IPS DF 6.9 (cell line): ENCODE measurements at places on chromosomes 5 and 9.

GRCh38 chr5:161305601-161306000 lies 240.9 kb downstream of the GABRB2 start:
- H3K36me3 ChIP-seq = no peaks in the 10 kb centered on the region
- DNase-seq = no peak
- no peaks in the 10 kb centered on the region for H3K4me1 ChIP-seq
- H3K27me3 ChIP-seq = no peaks in the 10 kb centered on the region

- H3K27me3 ChIP-seq = no peaks in the 10 kb centered on the region
- H3K4me1 ChIP-seq = no peaks in the 10 kb centered on the region
- H3K4me3 ChIP-seq = no peak overlapping the region
Measured at GRCh38 chr5:67725604-67726003, 490.0 kb upstream of the PIK3R1 start.

- DNase-seq = no peak
- no peaks in the 10 kb centered on the region for H3K27me3 ChIP-seq
- H3K4me1 ChIP-seq = peaks cover 2% of the 10 kb centered on the region; the same call in 1 of the 2 replicates
- no peak overlapping the region for H3K4me3 ChIP-seq
- H3K36me3 ChIP-seq = no peaks in the 10 kb centered on the region
Measured at GRCh38 chr5:131608597-131608996, 26.4 kb downstream of the RAPGEF6 start.

DNA sequence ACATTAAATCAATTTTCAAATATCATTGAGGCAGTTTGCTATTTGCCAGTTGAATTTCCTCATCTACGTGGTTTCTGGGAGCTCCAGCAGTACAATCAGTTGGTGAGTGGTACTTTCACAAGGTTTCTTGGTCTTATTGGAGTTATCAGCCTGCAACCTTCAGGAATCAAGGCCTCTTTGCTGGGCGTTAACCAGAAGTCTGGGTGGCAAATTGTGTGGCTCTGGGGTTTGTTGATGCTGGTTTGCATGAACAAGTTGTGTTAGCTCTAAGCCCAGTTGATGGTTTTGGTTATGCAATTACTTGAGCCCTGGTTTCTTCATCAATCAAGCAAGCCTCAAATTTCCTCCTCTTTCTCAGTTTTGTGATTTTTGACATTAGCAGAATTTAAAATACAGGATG lies 152.9 kb upstream of the ANKRD55 start:
- no peak overlapping the region for H3K27ac ChIP-seq
- no peak overlapping the region for H3K4me3 ChIP-seq
- no peaks in the 10 kb centered on the region for H3K36me3 ChIP-seq
- H3K4me1 ChIP-seq = no peaks in the 10 kb centered on the region
- no peak for DNase-seq
- H3K27me3 ChIP-seq = no peaks in the 10 kb centered on the region

DNA sequence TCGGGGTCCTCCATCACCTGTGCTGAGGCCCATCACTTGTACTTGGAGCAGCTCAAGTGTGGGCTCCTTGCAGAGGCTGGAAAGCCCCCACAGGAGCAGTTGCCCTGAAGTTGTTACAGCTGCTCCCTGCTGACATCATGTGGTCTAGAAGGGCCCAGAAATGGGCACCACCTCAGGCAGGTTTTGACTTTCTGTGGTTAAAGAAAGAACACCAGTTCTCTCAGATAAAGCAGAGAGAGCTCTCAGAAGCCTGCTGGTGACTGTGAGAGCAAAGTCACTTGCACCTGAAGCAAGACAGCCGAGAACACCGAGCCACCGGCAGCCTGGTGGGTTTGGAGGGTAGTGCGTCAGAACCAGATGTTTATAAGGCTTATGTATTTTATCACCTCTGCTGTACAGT lies 70.4 kb downstream of the MVB12B start:
- H3K4me1 ChIP-seq = no peaks in the 10 kb centered on the region; the same call in 1 of the 2 replicates
- H3K27me3 ChIP-seq = no peaks in the 10 kb centered on the region
- no peaks in the 10 kb centered on the region for H3K36me3 ChIP-seq
- no peak for DNase-seq
- H3K4me3 ChIP-seq = no peak overlapping the region

- no peak for DNase-seq
- H3K36me3 ChIP-seq = no peaks in the 10 kb centered on the region
- no peaks in the 10 kb centered on the region for H3K27me3 ChIP-seq
- no peak overlapping the region for H3K27ac ChIP-seq
Measured at GRCh38 chr9:27475057-27475595, 49.0 kb upstream of the IFNK start.

GRCh38 chr5:136221340-136221739 lies 28.4 kb upstream of the SMIM32 start:
- H3K4me1 ChIP-seq = no peaks in the 10 kb centered on the region
- no peaks in the 10 kb centered on the region for H3K27me3 ChIP-seq
- H3K4me3 ChIP-seq = no peak overlapping the region
- no peak overlapping the region for H3K27ac ChIP-seq

DNA sequence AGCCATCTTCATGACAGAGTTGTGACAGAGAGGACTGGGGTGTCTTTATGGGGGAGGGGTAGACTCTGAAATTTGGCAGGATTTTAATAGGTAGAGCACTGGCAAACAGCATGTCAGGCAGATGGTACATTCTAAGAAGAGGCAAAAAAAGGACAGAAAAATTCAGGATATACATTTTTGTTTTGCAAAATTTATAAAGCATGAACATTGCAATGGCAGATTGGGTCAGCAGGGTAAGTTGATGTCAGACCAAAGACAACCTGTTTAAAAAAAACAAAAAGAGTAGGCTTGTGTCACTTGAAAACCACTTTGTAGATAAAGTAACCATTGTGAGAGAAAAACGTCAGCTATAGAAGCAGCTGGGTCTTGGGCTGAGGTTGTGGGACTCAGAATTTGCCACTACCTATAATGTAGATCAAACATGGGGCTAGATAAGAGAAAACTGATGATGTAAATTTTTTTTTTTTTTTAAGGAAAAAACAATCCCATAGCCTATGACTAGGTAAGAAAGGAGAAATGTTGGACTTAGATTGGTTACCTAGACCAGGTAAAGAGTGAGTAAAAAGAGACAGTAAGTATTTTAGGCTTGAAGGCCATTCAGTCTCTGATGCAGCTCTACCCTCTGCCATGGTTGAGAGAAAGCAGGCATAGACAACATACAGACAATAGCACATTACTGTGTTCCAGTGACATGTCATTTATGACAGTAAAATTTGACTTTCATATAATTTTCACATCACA lies 8.3 kb downstream of the CAMK4 start:
- no peak overlapping the region for H3K4me3 ChIP-seq
- H3K27ac ChIP-seq = no peak overlapping the region
- no peak for DNase-seq
- H3K4me1 ChIP-seq = no peaks in the 10 kb centered on the region
- no peaks in the 10 kb centered on the region for H3K36me3 ChIP-seq

DNA sequence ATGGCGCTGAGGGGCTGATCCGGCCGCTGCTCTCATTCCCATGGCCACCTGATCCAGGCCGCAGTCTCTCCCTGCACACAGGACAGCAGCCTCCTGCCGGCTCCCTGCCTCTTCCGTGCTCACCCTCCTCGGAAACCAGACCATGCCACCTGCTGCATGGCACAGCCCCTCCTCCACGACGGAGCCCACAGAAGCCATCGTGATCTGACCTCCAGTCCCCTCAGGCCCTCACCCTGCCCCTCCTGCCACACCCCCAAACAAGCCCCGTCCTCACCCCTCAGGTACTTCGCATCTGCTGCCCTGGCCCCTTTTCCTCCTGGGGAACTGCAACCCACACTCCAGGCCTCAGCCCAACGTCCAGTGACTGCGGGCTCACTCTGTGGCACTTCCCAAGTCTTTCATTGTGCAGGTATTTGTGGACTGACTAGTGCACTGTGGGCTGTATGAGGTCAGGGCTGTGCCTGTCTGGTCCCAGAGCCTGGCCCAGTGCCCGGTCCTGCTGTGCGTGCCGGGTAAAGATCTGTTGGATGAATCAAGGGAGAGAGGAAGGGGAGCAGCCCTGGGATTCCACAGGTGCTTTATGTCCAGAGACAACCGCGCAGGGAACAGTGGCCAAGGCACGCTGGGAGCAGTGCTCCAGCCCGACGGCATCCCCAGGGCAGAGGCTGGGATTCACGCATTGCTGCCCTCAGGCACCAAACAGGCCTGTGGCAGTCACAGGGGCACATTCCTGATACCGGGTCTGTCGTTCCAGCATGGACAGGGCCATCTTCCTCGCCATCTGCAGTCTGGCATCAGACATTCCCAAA lies 86.1 kb downstream of the ADAMTS2 start:
- no peaks in the 10 kb centered on the region for H3K27me3 ChIP-seq
- no peak for DNase-seq
- no peak overlapping the region for H3K27ac ChIP-seq
- H3K4me3 ChIP-seq = no peak overlapping the region

- H3K27ac ChIP-seq = no peak overlapping the region
- H3K36me3 ChIP-seq = no peaks in the 10 kb centered on the region
- H3K4me3 ChIP-seq = no peak overlapping the region
- H3K27me3 ChIP-seq = no peaks in the 10 kb centered on the region
- no peak for DNase-seq
Measured at GRCh38 chr5:64682608-64683007, 7.7 kb upstream of the SHISAL2B start.

DNA sequence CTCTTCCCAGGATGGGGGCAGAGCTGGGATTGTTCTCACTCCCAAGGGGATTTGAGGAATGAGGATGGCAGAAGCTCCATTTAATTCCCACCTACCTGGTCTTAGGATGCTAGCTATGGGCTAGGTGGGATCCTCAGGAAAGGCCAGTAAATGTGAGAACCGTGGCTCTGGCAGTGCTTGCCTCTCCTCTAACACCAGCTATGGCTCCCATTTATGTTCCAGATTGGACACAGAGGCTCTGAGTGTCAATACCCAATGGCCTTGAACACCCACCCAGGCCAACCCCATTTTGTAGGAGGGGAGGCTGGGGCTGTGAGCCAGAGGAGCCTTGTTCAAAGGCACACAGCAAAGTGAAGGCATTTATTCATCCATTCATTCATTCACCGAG lies 10.2 kb upstream of the DAB2IP start:
- no peaks in the 10 kb centered on the region for H3K27me3 ChIP-seq
- H3K4me1 ChIP-seq = no peaks in the 10 kb centered on the region
- DNase-seq = no peak
- no peaks in the 10 kb centered on the region for H3K36me3 ChIP-seq
- no peak overlapping the region for H3K27ac ChIP-seq

GRCh38 chr5:23684103-23684502 lies 176.7 kb downstream of the PRDM9 start:
- H3K27me3 ChIP-seq = no peaks in the 10 kb centered on the region
- H3K4me3 ChIP-seq = no peak overlapping the region
- H3K27ac ChIP-seq = no peak overlapping the region
- no peak for DNase-seq

DNA sequence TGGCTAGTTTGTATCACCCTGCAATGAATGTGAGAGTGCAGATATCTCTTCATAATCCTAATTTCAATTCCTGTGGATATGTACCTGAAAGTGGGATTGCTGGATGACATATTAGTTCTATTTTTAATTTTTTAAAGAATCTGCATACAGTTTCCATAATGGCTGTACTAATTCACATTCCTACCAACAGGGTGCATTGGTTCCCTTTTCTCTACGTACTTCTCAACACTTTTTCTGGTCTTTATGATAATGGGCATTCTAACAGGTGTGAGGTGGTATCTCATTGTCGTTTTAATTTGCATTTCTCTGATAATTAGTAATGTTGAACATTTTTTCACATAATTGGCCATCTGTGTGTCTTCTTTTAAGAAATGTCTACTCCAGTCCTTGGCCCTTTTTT lies 927.5 kb downstream of the DTWD2 start:
- no peak overlapping the region for H3K27ac ChIP-seq
- no peaks in the 10 kb centered on the region for H3K36me3 ChIP-seq

DNA sequence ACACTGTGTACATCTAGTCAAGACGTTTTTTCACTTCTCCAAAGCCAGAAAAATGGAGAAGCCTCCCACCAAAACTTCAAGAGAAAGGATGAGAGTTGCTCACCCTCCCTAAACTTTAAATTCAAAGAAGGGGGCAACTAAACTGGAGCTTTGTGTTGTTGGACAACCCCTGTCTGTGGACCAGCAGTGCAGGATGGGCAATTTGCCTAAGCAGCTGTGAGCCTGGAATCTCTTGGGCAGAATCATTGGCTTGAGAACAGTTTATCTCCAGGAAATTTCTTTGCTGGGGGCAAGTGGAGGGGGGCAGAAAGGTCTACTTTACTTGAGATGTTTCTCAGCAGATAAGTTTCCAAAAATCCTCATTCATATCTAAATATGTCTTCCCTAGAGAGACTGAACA lies 151.8 kb downstream of the MUSK start:
- no peaks in the 10 kb centered on the region for H3K27me3 ChIP-seq
- H3K4me3 ChIP-seq = no peak overlapping the region
- DNase-seq = no peak
- no peak overlapping the region for H3K27ac ChIP-seq
- H3K36me3 ChIP-seq = no peaks in the 10 kb centered on the region
- H3K4me1 ChIP-seq = no peaks in the 10 kb centered on the region

DNA sequence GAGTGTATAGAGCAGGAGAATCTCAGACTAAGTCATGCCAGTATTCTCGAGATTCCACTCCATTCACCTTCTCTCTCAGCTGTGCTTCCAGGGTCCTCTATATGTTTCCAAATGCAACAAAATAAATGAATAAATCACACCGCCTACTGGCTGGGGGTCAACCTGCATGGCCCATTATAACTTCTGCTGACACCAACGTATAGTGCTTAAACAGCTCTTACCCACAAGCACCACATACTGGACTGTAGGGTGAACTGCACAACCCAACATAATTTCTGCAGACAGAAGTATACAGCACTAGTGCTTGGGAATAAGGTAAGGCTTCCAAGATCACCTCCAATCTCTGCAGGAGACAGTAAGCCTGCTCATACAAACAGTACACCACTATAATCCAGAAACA lies 33.1 kb upstream of the HTR4 start:
- no peak overlapping the region for H3K4me3 ChIP-seq
- no peak overlapping the region for H3K27ac ChIP-seq
- H3K27me3 ChIP-seq = no peaks in the 10 kb centered on the region
- H3K4me1 ChIP-seq = no peaks in the 10 kb centered on the region
- H3K36me3 ChIP-seq = no peaks in the 10 kb centered on the region

DNA sequence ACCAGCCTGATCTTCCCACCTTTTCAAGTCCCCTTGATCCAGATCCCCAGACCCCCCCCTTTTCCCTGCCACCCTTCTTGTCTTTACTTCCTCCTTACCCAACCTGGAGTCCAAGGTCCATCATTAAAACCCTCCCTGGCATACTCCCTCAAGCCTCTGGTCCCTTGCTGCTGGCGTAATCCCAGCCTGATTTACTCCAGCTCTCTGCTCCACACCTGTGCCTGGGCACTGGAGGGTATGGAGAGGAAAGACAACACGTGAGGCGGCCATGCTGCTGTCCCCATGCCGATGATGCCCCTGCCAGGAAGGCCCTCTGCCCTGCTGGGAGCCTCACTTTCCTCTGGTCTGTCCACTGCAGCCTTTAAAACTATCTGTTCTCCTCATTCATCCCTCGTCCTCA lies 5.1 kb downstream of the B4GALT7 start:
- H3K27me3 ChIP-seq = no peaks in the 10 kb centered on the region
- no peak for DNase-seq
- no peak overlapping the region for H3K4me3 ChIP-seq
- no peak overlapping the region for H3K27ac ChIP-seq
- peaks cover 3% of the 10 kb centered on the region for H3K4me1 ChIP-seq
- peaks cover 5% of the 10 kb centered on the region; the same call in 1 of the 2 replicates for H3K36me3 ChIP-seq

- no peak for DNase-seq
- peaks cover 40% of the 10 kb centered on the region for H3K27me3 ChIP-seq
- H3K27ac ChIP-seq = no peak overlapping the region
Measured at GRCh38 chr9:117412841-117413240, 2.0 kb downstream of the ASTN2 start.

- no peak for DNase-seq
- no peaks in the 10 kb centered on the region for H3K27me3 ChIP-seq
- no peaks in the 10 kb centered on the region; the same call in 1 of the 2 replicates for H3K4me1 ChIP-seq
- H3K36me3 ChIP-seq = no peaks in the 10 kb centered on the region
Measured at GRCh38 chr5:93299681-93300308, 281.2 kb downstream of the NR2F1-AS1 start.
